ENCODE measurements at places on chromosomes 2 and 18. TPM values are rescaled to one million over a fixed set of nuclear protein-coding genes. Genes with fewer than 3 reads are reported as not detected.

Gene MYO1B
- polyA plus RNA-seq, result 41.5 TPM

- DNase-seq, result no peak
- peak overlapping the region; percentile 16 for H3K27ac ChIP-seq
- no peaks in the 10 kb centered on the region for H3K27me3 ChIP-seq
- H3K36me3 ChIP-seq, result peaks cover 3% of the 10 kb centered on the region
- H3K4me1 ChIP-seq, result peaks cover 9% of the 10 kb centered on the region
Observed at GRCh38 chr2:201128933-201129505, 13.1 kb downstream of the CFLAR start.

DNA sequence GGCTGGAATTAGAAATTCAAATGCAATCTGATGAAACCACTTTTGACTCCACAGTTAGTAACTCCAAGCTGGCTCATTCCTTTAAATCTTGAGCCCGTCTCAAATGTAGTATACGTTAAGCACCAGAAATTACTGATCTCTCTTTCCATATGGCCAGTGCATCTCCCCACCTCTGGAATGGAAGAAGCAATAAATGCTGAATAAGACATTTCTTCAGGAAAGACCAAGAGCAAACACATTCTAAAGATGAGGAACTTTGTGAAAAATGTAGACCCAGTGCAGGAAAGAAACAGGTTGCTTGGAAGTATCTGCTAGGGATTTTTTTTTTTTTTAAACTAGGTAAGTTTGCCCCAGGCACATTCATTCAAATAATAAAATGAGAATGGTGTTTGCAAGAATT lies 143.1 kb upstream of the FBXO11 start:
- no peaks in the 10 kb centered on the region for H3K36me3 ChIP-seq
- H3K27me3 ChIP-seq, result no peaks in the 10 kb centered on the region
- no peak overlapping the region for H3K27ac ChIP-seq

- peaks cover 4% of the 10 kb centered on the region for H3K27me3 ChIP-seq
- no peak for DNase-seq
- H3K4me3 ChIP-seq, result no peak overlapping the region
- H3K36me3 ChIP-seq, result no peaks in the 10 kb centered on the region
- no peak overlapping the region for H3K27ac ChIP-seq
Observed at GRCh38 chr2:33529771-33530481, 53.5 kb downstream of the RASGRP3 start.

DNA sequence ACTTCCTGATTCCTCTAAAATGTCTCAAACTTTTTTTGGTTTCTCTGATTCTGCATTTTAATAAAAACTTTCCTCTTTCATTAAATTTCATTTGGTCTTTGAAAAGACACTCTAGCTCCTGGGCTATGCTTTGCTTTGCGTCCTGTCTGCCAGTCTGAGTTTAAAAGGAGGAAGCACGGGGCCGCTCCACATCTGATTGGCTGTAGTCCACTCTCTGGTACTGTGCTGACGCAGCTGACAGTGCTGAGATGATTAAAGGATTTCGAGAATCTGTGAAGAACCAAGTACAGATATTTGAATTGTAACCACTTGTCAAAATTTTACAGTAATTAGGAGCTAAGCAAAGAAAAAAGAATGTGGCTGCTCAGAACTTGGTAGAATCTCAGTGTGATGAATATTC lies 199.6 kb upstream of the HNMT start:
- no peak overlapping the region for H3K4me3 ChIP-seq
- no peak for DNase-seq
- no peaks in the 10 kb centered on the region for H3K4me1 ChIP-seq
- H3K27ac ChIP-seq, result no peak overlapping the region
- no peaks in the 10 kb centered on the region for H3K36me3 ChIP-seq
- H3K27me3 ChIP-seq, result no peaks in the 10 kb centered on the region

DNA sequence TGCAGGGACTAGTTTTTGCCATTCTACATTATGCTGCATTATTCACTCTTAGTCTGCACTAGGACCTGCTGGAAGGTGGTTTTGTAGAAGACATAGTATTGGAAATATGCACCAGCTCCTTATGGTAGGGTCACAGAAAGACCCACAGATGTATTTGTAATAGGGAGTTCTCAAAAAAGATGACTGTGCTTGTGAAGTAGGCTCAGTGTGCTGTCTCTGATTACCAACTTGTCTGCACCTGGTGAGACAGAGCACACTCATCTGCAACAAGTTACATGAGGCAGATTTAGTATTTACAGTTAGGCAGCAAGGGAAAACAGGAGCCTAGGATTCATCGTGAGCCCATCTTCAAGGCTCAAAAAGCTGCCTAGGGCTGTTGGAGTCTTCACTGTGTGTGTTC lies 29.4 kb downstream of the RHBDD1 start:
- DNase-seq, result no peak
- H3K4me3 ChIP-seq, result no peak overlapping the region
- peaks cover 4% of the 10 kb centered on the region for H3K4me1 ChIP-seq
- no peak overlapping the region for H3K27ac ChIP-seq

GRCh38 chr2:38556006-38556801 lies 46.5 kb downstream of the HNRNPLL start:
- no peak overlapping the region for H3K4me3 ChIP-seq
- no peak overlapping the region for H3K27ac ChIP-seq
- no peaks in the 10 kb centered on the region for H3K4me1 ChIP-seq
- H3K27me3 ChIP-seq, result no peaks in the 10 kb centered on the region

DNA sequence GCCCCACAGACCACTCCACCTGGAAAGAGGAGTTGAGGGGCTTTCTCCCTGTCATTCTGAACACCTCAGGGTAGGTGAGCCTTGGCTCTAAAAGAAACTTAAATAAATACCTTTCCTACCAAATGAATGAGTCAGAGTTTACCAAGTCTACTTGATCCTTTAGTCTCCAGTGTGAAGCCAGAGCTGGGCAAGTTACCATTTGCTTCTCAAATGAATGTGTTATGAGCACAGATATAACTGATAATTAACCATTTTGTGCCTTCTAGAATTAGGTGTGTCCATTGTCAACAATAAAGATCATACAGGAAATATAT lies 347.7 kb downstream of the KIAA1328 start:
- H3K36me3 ChIP-seq, result no peaks in the 10 kb centered on the region
- H3K4me3 ChIP-seq, result no peak overlapping the region
- H3K27ac ChIP-seq, result no peak overlapping the region
- no peaks in the 10 kb centered on the region for H3K27me3 ChIP-seq
- DNase-seq, result no peak

GRCh38 chr2:237961637-237962036 lies 5.2 kb upstream of the UBE2F start:
- H3K4me3 ChIP-seq, result no peak overlapping the region
- peaks cover 7% of the 10 kb centered on the region for H3K4me1 ChIP-seq
- no peaks in the 10 kb centered on the region for H3K27me3 ChIP-seq
- no peak for DNase-seq
- H3K36me3 ChIP-seq, result no peaks in the 10 kb centered on the region

Data from spinal cord (tissue), 10 donors.